ENCODE measurements at places on chromosomes 11 and 22. TPM values are rescaled to one million over a fixed set of nuclear protein-coding genes. Genes with fewer than 3 reads are reported as not detected.
A peak's percentile ranks its signal among the peaks of the same experiment; 100 is the strongest.

GRCh38 chr11:111982019-111982464, 43.2 kb upstream of the DLAT start:
- no peaks in the 10 kb centered on the region for H3K4me1 ChIP-seq
- no peak overlapping the region for H3K4me3 ChIP-seq
- no peaks in the 10 kb centered on the region for H3K36me3 ChIP-seq
- no peaks in the 10 kb centered on the region for H3K27me3 ChIP-seq
- no peak overlapping the region for H3K27ac ChIP-seq
- DNase-seq, result peak; percentile 31

The ARHGAP20 gene
- not detected for total RNA-seq

- no peaks in the 10 kb centered on the region for H3K36me3 ChIP-seq
- no peak overlapping the region for H3K4me3 ChIP-seq
- H3K27ac ChIP-seq, result no peak overlapping the region
- H3K27me3 ChIP-seq, result no peaks in the 10 kb centered on the region
- no peak for DNase-seq
- H3K4me1 ChIP-seq, result peaks cover 13% of the 10 kb centered on the region
Measured at GRCh38 chr11:77592727-77593126, 3.0 kb downstream of the AQP11 start.

DNA sequence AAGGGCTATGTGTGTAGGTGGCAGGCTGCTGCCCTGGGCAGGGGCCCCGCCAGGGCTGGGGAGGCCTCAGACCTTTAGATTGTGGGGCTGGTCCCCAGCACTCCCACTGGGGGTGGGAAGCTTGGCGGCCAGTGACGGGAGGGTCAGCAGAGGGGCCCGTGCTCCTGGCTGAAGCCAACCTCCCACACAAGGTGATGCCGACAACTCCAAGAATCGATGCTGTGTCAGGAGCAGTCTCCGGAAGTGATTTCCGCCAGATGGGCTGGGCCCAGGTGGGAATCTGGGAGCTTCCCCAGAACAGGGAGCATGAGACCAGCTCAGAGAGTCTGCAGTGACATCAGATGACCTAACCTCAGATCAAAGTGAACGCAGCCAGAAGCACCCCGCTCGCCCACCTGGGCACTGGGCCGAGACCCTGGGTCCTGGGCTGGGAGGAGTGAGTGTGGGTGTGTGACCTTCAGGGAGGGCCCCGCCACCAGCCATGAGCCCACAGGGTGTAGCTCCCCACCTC, 7.7 kb downstream of the TRPM5 start:
- H3K36me3 ChIP-seq, result no peaks in the 10 kb centered on the region
- H3K27me3 ChIP-seq, result 0 out of 2 replicates have a peak, but pooled peaks cover 9% of the 10 kb centered on the region

The APOL3 gene
- 0.49 TPM for total RNA-seq

DNA sequence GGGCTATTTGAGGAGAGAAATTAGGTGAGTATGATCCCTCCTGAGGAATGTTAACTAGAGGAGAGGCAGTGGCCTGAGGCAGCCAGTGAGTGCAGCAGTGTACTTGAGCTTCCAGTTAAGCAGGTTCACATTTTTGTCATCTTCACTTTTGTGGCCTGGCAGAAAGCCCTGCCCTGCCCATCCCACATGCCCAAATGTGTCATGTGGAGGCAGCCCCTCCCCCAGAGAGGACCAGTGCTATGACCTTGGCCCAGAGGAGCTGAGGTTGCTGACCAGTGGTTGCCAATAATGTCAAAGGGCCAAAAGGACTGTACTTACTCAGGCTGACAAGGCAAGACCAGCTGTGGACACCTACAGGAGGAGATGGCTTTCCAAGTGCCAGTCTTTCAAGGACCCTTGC, 17.6 kb upstream of the GRK2 start:
- peaks cover 20% of the 10 kb centered on the region for H3K4me1 ChIP-seq
- no peak for DNase-seq
- H3K36me3 ChIP-seq, result peaks cover 66% of the 10 kb centered on the region
- H3K27me3 ChIP-seq, result no peaks in the 10 kb centered on the region
- H3K4me3 ChIP-seq, result no peak overlapping the region

GRCh38 chr11:11163669-11164333, 189.2 kb downstream of the CSNK2A3 start:
- H3K27ac ChIP-seq, result no peak overlapping the region
- H3K36me3 ChIP-seq, result no peaks in the 10 kb centered on the region
- no peak for DNase-seq
- no peaks in the 10 kb centered on the region for H3K4me1 ChIP-seq
- H3K4me3 ChIP-seq, result no peak overlapping the region

The ZFP91 gene
- 58.6 TPM for total RNA-seq

- peak overlapping the region; percentile 29 for H3K4me3 ChIP-seq
- peak overlapping the region; percentile 36 for H3K27ac ChIP-seq
- H3K36me3 ChIP-seq, result no peaks in the 10 kb centered on the region
- peaks cover 34% of the 10 kb centered on the region for H3K4me1 ChIP-seq
Measured at GRCh38 chr11:86577644-86578636, 94.5 kb downstream of the ME3 start.

GRCh38 chr11:86781546-86781945, 18.8 kb upstream of the PRSS23 start:
- no peak overlapping the region for H3K27ac ChIP-seq
- no peak overlapping the region for H3K4me3 ChIP-seq
- H3K27me3 ChIP-seq, result no peaks in the 10 kb centered on the region
- no peaks in the 10 kb centered on the region for H3K4me1 ChIP-seq
- no peak for DNase-seq
- no peaks in the 10 kb centered on the region for H3K36me3 ChIP-seq

DNA sequence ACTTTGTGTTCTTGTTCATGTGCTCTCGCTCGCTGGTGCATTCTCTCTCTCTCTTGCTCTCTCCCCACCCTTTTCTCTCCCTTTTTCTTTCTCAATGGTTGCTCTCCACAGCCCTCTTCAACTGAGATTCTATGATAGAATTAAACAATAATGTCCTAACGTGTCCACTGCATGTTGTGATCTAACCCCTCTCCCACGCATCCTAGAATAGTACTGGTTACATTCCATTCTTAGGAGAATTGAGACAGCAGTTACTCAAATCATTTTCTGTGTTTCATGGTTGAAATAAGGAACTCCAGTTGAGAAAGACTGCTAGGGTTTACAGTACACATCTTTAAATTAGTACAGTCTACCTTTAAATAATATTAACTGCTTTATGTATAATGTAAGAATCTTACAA, 318.1 kb upstream of the PITPNB start:
- peaks cover 74% of the 10 kb centered on the region for H3K27me3 ChIP-seq
- no peak for DNase-seq
- no peaks in the 10 kb centered on the region for H3K4me1 ChIP-seq
- H3K36me3 ChIP-seq, result no peaks in the 10 kb centered on the region

The MIAT gene
- 0.54 TPM for total RNA-seq

GRCh38 chr22:50445880-50446707, 28.7 kb downstream of the SBF1 start:
- DNase-seq, result no peak
- H3K4me1 ChIP-seq, result no peaks in the 10 kb centered on the region

- H3K4me3 ChIP-seq, result peak overlapping the region; percentile 44
- H3K4me1 ChIP-seq, result peaks cover 13% of the 10 kb centered on the region
- no peak for DNase-seq
- peak overlapping the region; percentile 37 for H3K27ac ChIP-seq
- no peaks in the 10 kb centered on the region for H3K36me3 ChIP-seq
Measured at GRCh38 chr11:64566915-64567891, 23.8 kb upstream of the SLC22A12 start.

GRCh38 chr22:40041366-40042137, 46.8 kb downstream of the FAM83F start:
- H3K27me3 ChIP-seq, result no peaks in the 10 kb centered on the region
- H3K27ac ChIP-seq, result no peak overlapping the region
- no peak for DNase-seq

The IFITM1 gene
- 6.1 TPM for total RNA-seq

The CYTH4 gene
- 3.8 TPM for total RNA-seq

GRCh38 chr11:21653951-21654421, 538.9 kb upstream of the ANO5 start:
- no peak for DNase-seq
- H3K27ac ChIP-seq, result no peak overlapping the region
- H3K27me3 ChIP-seq, result no peaks in the 10 kb centered on the region
- H3K4me3 ChIP-seq, result no peak overlapping the region
- H3K36me3 ChIP-seq, result no peaks in the 10 kb centered on the region
- H3K4me1 ChIP-seq, result no peaks in the 10 kb centered on the region

GRCh38 chr11:130533113-130533798, 84.8 kb downstream of the ADAMTS15 start:
- peaks cover 21% of the 10 kb centered on the region for H3K27me3 ChIP-seq
- no peak overlapping the region for H3K4me3 ChIP-seq
- no peaks in the 10 kb centered on the region for H3K36me3 ChIP-seq
- DNase-seq, result no peak
- H3K27ac ChIP-seq, result no peak overlapping the region

Data from HCT116 (cell line).